NCI-H510A (cell line): ENCODE measurements at places on chromosomes 4 and X.

DNA sequence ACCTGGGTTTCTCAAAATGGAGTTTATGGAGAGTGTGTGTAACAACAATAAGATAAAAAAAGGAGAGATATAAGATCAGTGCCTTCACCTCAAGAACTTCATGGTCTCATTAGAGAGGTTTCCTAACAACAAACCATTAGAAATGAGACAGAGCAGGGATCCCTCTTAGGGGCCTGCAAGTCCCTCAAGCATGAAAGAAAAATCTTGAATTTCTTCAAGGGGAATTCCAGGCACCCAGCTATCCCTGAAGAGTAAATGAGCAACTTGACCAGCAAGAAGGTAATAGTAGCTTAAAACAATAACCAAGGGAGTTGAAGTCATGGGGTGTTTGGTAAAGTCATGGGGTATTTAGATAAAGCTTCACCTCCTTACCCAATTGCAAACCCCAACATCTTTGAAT is 49.7 kb upstream of the TLR3 start:
- DNase-seq = no peak

GRCh38 chr4:56684320-56685050 is 3.4 kb upstream of the HOPX start:
- DNase-seq = no peak

GRCh38 chr4:73139991-73140390 is 70.5 kb upstream of the COX18 start:
- DNase-seq = no peak

DNA sequence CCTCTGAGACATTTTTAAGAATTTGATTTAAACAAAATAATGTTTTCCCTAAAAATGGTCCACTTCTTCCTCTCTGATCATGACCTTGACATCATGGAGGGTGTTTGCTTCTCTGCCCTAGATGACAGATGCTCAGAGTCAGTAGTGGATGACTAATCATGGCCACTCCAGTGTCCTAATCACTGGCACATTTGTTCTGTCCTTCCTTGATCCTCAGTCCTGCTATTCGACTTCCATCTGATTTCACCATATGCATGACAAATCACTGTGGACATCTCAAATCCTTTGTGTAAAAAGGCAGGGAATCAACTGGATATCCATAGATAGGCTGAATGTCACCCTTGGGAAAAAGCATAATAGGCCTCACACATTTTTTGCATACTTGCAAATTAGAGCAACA is 9.0 kb downstream of the CRMP1 start:
- no peak for DNase-seq

- no peak for DNase-seq
Observed at GRCh38 chr4:29262986-29263385, 1457.2 kb upstream of the PCDH7 start.

DNA sequence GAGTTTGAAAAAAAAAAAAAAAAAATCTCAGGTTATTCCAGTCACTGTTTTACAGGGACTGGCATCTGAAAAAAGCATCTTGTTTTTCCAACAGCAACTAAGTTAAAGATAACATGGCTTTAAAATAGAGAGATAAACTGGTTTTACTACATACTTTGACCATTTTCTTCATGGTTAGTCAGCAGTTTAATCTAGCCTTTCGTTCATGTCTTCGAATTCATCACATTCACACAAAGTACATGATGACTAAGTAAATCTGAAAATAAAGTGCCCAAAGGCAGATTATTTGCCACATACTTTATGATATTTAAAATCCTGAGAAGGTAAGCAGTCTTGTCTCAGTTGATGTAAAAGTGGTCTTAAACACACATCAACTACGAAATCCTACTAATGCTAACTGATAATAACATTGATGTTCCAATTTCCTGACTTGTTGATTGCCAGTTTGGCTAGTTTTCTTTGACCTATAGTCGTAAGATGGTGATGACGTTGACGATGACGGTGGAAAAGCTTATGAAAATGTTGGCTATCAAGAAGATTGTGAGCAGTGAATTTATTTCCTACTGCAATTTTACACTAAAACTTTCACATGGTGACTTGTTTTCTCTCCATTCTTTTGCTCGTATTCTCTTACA is 540.5 kb upstream of the BOD1L1 start:
- no peak for DNase-seq

DNA sequence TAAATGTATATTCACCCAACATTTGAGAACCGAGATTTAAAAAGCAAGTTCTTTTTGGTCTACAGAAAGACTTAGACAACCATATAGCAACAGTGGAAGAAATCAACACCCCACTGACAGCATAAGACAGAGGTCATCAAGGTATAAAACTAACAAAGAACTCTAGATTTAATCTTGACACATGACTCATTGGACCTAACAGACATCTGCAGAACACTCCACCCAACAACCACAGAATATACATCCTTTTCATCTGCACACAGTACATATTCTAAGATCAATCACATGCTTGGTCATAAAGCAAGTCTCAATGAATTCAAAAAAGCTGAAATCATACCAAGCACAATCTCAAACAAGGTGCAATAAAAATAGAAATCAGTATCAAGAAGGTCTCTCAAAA is 65.8 kb downstream of the SPIN4 start:
- DNase-seq = no peak

DNA sequence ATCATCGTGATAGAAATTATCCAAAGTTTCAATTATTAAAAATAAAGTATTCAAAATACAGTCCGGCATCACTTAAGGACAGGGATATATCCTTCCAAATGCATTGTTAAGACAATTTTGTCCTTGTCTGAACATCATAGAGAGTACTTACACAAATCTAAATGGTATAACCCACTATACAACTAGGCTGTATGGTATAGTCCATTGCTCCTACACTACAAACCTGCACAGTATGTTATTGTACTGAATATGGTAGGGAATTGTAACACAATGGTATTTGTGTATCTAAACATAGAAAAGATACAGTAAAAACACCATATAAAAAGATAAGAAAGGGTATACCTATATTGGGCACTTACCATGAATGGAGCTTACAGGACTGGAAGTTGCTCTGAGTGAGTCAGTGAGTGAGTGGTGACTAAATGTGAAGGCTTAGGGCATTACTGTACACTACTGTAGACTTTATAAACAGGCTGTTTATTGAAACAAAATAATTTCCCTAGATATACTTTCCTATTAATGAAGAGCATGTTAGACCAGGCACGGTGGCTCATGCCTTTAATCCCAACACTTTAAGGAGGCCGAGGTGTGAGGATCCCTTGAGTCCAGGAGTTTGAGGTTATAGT is 44.8 kb upstream of the PTPN13 start:
- no peak for DNase-seq

GRCh38 chrX:37846141-37846540 is 1.2 kb downstream of the DYNLT3 start:
- DNase-seq = no peak

- DNase-seq = no peak
Observed at GRCh38 chr4:26784207-26784865, 76.3 kb upstream of the STIM2 start.

DNA sequence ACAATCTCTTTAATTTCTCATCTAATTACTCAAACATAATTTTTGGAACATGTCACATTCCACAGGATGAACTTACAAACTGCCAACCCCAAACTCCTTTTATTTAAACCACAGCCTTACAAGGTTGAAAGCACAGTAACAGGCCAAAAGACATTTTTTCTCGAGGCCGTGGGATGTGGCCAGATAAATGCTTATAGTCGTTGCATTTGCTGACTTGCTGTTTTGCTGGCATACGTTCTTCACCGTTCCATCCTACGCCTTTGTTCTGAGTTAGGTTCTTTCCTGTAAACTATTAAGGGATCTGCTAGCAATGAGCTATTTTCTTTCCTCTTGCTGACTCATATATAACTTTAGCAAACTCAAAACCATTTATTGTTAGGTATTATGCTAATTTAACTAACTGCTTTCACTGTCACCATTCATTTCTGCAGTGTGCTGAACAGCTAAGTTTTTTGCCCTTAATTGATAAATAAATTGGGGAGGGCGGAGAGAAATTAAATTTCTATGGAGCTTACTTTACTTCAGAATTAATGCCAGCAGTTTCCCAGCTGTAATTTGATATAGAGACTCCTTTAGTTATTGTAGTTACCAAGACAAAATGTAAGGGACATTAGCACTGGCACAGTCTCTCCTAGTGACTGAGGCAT is 135.1 kb upstream of the PACRGL start:
- DNase-seq = no peak

DNA sequence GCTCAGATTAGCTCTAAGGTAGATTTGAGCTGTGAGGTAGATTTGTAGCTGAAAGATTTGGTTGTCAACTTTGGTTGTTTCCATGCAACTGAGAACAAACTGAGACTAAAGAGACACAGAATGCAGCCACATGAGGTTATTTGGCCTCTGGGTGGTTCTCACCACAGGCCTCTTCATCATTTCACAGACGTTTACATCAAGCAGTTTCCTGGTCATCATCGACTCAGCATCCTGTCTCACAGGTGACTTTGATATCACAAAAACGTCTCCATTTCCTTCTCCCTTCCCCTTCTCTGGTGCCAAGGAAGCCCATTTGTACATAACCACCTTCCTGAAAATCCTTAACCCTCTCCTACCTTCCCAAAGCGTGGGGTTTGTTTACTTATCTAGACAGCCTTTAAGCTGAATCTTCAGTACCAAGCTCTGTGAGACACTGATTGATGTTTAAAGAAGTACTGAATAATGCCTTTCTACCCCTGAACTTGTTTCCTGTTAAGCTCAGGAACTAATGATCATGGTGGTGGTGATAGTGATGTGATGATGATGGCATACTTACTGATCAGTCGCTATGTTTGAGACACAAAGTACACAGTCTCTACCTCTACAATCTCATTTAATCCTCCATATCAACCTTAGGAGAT is 81.9 kb downstream of the FAM114A1 start:
- DNase-seq = no peak
